ENCODE measurements at places on chromosomes 2 and 18.

DNA sequence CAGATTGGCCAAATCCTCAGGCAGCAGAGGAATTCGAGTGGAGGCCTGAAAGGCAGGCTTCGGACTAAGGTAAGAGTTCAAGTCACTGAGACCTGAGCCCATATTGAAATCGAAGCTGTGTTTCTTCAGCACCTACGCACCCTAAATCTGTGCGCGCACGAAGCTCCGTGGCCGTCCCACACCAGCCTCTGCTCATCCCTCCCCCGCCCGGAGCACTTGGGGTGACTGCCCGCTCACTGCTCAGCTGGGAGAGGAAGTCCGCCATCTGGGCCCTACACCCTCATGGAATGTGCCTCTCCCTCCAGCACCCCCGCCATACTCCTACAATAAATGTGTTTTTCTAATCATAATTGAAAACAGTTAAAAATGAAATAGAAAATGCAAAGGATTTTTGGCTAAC is 734.5 kb downstream of the GALR1 start:
- DNase-seq = no peak

GRCh38 chr2:120802867-120803484 is 67.3 kb downstream of the GLI2 start:
- no peak for DNase-seq

- DNase-seq = no peak
Measured at GRCh38 chr2:226378753-226379705, 420.6 kb downstream of the IRS1 start.

DNA sequence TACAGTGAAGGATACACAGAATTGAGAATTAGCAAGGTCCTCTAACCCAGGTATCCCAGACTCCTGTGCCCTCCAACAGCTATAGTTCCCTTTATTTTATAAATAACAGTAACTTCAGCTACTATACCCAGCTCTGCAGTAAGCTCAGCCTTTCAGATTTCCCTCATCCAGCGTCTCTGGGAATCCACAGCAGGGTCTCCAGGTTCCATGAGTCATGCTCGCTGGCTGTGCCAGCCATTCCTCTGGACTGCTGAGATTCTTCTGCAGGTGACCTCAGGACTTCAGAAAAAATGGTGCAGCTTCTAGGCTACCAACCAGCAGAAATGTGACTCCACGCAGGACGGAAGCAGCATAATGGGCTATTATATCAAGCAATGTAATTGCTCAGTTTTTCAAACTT is 419.3 kb downstream of the ZNF516 start:
- no peak for DNase-seq

DNA sequence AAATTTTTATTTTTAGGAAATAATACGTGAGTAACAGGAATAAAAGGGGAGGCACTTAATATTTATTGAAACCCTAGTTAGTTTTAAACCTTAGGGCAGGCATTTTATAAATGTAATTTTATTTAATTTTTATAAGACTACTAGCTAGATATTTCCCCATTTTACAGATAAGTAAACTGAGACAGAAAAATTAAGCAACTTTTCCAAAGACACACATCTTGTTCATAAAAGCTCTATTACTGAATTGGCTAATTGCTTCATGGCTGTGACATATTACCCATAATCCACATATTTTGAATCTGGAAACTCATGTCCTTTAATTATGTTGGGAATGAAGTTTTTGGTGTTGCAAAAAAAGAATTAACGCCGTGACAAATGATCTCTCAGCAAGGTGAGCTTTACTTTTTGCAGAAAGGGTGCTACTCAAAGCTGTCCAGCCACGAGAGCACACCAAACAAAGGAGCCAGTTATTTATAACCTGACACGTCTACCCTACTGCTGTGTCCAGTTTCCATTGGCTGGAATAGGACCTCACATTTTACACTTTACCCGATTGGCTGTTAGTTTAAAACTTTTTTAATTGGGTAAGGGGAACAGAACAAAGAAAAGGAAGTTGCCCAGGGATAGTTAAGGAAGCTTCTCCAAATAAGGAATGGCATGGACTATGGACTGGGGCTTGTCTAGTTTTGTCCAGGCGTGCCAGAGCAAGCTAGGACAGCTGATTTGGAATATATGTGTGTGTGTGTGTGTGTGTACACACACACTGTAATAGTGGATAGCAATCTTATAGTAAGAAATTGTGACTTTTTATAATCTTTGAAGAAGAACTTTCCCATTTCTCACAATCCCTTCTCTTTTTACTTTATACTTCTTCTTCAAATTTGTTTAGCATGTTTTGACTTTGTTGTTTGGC is 54.2 kb downstream of the COMMD1 start:
- no peak for DNase-seq

All from left renal cortex interstitium (tissue), 4 donors.